ENCODE measurements at places on chromosomes 2 and 18.

GRCh38 chr2:70922235-70923234 is 13.2 kb upstream of the ATP6V1B1 start:
- no peak for DNase-seq

DNA sequence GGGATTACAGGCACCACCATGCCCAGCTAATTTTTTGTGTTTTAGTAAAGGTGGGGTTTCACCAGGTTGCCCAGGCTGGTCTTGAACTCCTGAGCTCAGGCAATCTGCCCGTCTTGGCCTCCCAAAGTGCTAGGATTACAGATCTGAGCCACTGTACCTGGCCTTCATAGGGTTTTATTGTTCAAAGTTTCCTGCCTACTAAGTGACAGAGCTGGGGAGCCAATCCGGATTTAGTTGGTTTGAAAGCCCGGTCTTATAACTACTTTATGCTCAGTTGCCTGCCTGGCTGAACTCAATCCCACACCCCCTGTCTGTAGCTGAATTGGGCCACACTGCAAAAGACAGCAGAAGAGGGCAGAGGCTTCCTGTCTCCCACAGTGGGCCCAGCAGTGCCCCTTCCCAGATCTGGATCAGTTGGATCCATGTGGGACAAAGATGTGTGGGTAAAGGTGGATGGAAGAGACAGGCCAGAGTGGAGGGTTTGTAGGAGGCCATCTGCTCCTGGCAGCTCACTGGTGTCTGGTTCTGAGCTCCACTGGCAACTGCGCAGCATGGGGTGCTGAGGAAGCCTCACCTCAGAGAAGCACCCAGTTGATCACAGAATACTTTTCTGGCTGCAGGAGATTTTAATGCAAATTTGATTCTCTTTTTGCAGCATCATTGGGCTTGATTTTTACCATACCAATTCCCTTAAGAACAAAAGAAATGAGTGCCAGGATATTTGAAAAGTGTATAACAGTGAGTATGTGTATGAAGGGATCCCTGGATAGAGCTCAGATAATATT is 144.9 kb downstream of the DDX1 start:
- no peak for DNase-seq

GRCh38 chr2:203591642-203592041 is 56.5 kb upstream of the RAPH1 start:
- no peak for DNase-seq

- no peak for DNase-seq
Observed at GRCh38 chr2:83342860-83343329, 1116.2 kb downstream of the SUCLG1 start.

DNA sequence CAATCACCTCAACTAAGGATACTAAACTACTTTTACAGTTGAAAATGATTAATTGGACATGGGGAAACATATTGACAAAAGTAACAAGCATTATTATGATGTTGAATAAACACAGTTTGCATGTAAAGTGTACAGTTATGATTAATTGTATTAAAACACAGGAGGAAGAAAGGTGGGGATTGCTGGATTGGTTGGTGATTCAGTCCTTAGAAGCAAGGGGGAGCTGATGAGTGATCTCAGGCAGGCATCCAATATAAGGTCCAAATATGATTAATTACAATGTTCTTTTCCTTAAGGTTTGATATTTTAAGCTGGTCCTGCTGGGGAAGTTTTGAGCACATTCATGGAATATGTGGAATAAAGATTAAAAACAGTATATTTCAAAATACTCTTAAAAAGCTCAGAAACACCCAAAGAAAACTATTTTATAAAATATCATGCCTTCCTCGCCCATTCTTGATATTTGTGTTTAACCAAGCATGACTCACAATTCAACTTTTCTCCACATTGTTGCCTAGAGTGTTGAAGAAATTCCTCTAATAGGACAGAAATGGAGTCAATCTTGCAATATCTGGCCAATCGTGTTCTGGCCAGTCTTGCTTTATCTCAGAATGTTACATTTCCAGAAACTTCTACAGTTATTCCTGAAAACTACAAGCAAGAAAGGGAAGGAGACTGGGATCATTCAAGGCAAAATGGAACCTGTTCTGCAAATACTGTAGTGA is 268.2 kb downstream of the RPIA start:
- no peak for DNase-seq
